ENCODE measurements at places on chromosomes 2 and 18.
A peak's percentile ranks its signal among the peaks of the same experiment; 100 is the strongest.

- DNase-seq, result no peak
These were observed 5.8 kb upstream of the ZNF532 start for GRCh38 chr18:58858591-58859468.

DNA sequence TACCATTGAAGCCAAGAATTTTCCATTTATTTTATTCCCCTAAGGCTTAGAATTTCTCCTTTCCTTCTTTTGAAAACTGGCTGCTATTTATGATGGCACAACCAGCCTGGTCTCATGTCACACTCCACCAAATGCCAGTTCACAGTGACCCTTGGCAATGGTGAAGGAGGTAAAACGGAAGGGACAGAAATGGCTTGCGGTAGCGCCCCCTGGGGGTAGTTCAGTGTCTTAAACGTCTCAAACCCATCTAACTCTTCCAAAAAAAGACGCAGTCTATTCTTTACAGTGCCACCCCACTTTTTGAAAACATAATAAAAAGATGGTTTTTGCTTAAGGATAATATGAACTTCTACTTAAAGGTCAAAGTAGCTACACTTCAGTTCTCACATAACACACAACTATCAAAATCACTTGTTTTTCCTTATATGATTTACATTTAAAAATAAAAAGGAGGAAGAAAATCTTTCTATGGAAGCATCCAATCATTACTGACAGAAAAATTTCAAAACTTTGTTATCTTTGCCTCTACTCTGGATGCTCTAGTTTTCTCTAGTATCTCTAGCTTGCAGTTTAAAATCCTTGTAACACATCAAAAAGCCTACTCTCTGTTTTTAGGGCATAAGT, 28.0 kb downstream of the PNO1 start:
- no peak for DNase-seq

DNA sequence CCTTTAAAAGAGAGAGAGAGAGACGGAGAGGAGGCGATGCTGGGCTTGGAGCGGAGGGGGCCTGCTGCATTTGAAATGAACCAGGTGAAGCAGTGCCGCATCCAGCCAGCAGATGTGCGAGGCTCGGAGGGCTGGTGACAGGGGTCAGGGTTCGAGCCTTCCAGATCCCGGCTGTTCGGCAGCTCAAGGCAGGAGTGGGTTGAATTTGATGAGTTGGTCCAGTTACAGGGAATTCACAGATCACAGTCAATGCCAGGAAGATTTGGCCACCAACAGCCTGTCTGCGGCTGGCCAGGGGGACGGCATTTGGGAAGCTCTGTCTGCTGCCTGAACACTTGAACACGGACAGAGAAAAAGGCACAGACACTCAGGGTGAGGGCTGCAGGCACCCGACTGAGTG, 48.6 kb downstream of the PTGR3 start:
- no peak for DNase-seq

DNA sequence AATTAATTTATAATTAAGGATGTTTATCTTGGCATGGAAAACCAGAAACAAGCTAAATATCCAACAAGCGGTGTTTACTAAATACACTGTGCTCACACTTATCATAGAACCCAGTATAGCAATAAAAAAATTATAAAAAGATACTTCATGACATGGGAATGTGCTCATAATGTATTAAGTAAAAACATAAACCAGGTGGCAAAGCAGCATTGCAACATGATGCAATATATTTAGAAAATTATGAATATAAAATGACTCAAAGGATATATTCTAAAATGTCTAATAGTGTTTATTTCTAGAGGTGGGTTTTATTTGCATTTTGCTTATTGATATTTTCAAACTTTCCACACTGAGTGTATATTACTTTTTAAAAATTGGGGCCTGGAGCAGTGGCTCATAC, 84.4 kb upstream of the ATL2 start:
- no peak for DNase-seq

- no peak for DNase-seq
These were observed 34.2 kb upstream of the YPEL5 start for GRCh38 chr2:30112561-30112960.

GRCh38 chr2:148947299-148947698, 72.3 kb downstream of the KIF5C start:
- DNase-seq, result no peak

GRCh38 chr18:3649633-3650426, 199.9 kb downstream of the TGIF1 start:
- DNase-seq, result peak; percentile 44

GRCh38 chr2:46574457-46575355, 95.3 kb downstream of the TMEM247 start:
- no peak for DNase-seq

GRCh38 chr2:157931542-157931941, 55.4 kb upstream of the ACVR1 start:
- no peak for DNase-seq

- DNase-seq, result no peak
These were observed 1.5 kb downstream of the ACKR3 start for GRCh38 chr2:236571145-236571544.

DNA sequence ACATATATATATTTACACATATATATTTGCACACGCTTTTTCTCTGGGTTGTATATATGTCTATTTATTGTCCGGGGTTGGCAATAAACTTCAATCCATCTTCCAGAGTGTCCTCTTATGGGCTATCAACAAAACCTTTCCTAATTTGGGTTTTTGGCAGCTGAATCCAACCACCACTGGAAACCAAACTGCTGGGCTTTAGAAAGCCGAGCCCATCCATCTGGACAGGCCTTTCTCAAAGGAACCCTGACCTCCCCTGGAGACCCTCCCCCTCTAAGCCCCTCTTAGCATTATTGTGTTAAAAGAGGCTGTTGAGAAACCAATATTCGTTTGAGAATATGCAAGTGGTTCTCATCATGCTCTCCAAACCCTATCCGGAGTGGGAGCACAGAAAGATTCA, 153.6 kb downstream of the NRP2 start:
- DNase-seq, result no peak

DNA sequence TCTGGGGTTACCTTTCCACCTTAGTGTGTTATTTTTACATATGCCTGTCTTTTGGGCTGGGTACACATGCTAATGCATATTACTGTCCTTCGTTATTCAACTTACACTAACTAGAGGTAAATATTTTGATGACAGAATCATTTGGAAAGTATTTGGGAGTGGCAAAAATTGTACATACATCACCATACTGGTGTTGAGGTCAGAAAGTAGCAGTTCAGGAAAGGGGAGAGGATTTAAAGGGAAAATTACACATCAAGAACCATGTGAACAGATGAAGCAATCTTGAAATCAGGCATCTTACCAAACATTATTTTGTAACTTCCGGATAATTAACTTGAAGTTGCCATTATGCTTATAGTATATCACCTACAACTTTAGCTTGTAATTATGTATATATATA, 379.7 kb downstream of the RND3 start:
- DNase-seq, result no peak

GRCh38 chr2:66334237-66335029, 100.5 kb upstream of the MEIS1 start:
- no peak for DNase-seq

GRCh38 chr2:190477661-190478454, 56.7 kb downstream of the NEMP2 start:
- DNase-seq, result no peak

GRCh38 chr2:205772983-205773382, 90.7 kb downstream of the NRP2 start:
- DNase-seq, result no peak

DNA sequence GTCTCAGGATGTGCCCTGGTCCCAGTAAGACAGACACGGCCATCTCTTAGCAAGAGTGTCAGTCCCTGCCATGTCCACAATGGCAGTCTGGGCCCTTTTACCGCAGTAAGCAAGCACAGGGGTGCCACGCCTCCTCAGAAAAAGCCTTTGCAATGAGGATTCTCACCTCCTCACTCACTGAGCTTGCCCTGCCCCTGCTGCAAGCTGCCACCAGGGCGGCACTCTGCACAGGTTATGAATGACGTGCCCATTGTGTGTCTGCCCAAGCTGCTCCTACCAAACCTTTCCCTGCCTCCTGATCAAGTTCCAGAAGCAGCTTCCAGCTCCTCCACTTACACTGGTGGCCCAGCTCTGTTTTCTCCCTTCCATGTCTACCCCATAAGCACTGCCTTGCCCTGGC, 23.3 kb downstream of the ERCC3 start:
- no peak for DNase-seq

DNA sequence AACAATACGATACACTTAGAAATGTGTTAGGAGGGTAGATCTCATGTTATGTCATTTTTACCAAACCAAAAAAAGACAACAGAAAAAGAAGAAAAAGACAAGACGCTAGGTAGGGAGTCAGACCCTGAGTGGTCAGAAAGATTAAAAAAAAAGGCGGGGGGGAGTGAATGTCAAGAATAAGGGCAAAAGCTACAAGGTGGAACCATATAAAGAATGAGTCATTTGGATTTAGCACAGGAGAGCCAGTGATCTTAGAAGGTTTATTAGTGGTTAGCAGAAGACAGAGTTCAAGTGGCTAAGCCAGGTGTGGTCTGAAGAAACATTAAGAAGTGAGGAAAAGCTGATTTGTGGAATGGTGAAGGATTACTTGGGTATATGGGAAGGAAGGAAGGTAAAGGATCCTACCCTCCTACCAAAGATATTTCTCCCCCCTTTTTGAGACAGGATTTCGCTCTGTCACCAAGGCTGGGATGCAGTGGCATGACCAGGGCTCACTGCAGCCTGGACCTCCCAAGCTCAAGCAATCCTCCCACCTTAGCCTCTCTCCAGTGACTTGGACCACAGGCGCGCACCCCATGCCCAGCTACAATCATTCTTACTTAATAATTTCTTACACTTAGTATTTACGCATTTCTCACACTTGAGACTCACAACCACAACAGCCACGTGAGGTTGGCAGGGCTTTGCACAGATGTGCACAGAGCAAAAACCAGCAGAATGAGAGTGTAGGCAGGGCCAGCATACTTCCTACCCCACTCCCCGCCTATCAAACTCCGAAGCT, 2.6 kb downstream of the DSC2 start:
- DNase-seq, result no peak

DNA sequence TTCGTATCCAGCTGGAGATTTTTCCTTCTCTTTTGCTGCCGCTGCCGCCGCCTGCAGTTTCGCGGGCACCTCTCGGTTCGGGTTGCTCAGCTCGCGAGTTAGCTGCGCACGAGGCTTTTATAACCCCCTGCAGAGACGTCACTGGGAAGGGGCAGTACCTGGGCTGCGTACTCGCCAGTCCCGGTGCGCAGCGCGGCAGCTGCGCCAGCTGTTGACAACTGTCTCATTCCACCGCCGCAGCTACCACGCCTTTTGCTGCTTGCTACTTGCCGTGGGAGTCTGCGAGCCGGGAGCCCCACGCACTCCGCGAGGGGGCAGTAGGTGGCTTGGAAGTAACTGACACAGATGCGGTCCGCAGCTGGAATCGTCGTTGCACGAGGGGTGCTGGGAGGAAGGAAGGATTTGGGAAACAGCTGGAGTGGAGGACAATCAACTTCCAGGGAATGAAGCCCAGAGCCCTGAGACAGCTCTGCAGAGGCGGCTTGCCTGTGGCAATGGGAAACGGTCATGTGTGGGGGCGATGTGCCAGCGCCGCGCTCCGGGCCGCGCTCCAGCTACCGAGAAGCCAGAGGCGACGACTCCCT, at the start of gene TACR1:
TACR1 (minus strand) TSS at position 93 of the 584 bp plus-strand sequence. CDS start 586 bp downstream, outside the sequence.
- peak; percentile 42 for DNase-seq

DNA sequence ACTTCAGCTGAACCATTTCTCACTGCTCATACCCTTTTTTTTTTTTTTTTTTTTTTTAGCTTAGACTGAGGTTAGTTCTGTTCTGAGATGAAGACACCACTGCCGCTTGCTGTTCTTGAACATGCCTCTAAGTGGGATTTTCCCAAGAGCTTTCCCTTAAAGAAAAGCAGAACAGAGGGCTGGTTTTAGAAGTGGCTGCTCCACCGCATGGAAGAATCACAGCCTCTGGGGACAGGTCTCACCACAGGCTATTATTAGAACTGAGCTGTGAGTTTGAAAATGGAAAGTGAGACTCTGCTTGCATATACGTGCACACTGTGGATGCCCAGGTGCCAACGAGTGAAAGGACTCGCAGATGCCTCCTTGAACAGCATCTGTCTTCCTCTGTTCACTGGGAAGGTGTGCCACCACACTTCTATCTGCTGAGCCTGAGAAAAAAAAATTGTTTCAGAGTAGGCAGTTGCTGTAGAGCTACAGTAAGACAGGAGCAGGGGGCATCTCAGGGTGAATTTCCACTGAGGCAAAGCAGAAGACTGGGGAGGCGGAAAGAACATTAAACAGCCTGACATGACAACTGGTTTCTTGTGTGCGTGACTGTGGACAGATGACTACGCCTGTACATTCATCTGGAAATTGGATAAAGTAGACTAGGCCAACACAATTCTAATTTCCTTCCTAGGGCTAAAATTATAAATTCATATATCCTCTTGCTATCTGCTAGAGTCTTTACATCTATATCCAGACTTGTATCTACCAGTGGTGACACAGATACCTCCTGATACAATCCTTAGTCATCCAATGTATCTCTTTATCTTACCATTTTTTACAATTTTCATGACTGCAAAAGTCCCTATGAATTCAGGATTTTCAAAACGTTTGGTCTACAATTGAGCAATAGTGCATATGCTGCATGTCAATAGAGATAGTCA, 1045.7 kb upstream of the CELF4 start:
- DNase-seq, result no peak

DNA sequence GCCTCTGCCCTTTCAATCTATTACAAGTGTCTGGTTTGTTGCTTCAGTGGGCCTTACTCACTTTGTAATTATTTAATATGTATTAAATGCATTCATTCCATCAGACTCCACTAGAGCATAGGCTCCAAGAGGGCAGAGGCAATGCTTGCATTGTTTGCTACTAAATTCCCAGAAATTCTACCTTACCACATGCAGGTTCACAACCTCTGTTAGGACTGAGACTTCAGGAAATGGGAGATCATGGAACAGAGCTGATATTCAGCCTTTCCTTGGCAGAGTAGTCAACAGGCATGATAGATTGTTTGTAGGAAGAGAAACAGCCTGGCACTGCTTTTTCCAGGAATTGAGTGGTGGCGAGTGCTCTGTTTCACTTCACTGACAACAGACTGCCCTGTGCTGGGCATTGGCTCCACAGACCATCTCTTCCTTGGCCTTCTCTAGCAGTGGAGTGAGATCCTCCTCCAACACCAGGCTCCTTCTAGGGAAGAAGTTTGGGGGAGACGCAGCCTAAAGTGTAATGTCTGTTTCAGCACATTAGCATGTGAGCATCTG, 6.2 kb upstream of the MATN3 start:
- DNase-seq, result no peak

GRCh38 chr2:41038408-41038807, 586.5 kb upstream of the SLC8A1 start:
- DNase-seq, result no peak
